ENCODE measurements at places on chromosomes 5 and 9.

GRCh38 chr5:147578228-147579024 is 68.6 kb upstream of the DPYSL3 start:
- DNase-seq, result peak; percentile 2

GRCh38 chr5:174825587-174825986 is 101.2 kb downstream of the MSX2 start:
- no peak for DNase-seq

- no peak for DNase-seq
Observed at GRCh38 chr5:160183075-160183474, 46.2 kb upstream of the FABP6 start.

DNA sequence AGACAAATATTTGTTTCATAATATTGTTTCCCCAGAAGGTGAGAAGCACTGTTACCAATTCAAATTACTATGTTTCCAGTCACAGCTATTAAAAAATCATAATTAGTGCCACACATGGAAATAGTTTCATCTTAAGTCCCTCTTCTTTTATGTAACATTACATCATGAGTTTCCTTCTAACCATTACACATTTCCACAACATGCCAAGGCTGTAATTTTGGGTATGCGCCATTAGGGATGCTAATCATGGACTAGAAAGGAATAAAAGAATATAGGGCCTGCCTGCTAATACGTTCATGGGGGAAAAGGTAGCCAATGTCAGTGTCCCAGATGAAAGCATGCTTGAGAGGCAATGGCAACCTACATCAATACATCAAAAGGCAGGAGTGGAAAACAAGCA is 142.5 kb upstream of the LPAR1 start:
- DNase-seq, result no peak

- no peak for DNase-seq
Observed at GRCh38 chr5:139745800-139746690, 49.6 kb upstream of the PSD2 start.

- DNase-seq, result no peak
Observed at GRCh38 chr5:143004361-143005145, 234.4 kb downstream of the ARHGAP26 start.

DNA sequence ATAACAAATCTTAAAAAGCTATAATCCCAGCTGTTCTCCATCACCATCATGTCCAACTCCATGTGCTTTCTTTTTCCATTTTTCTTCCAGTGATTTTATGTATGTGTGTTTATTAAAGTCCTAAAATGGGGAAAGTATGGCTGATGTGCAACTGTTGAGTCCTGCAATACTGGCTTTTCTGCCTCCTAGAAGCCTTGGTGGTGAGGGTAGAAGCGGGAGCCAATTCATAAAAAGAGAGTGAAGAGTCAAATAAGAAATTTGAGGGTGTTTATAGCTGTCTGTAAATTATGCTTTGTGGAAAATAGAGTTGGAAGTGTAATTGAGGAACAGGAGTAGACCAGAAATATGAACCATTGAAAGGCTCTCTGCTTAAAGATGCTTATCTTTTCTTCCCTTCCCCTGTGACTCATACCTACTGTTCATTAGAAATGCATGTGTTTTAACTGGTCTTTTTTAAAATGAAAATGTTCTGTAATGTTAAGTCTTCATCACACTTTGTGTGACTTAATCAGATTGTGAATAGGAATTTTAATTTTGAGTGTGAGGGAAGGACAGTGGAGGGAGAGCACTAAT is 80.1 kb downstream of the ZCCHC7 start:
- no peak for DNase-seq

- DNase-seq, result no peak
Observed at GRCh38 chr9:107387409-107387808, 102.2 kb downstream of the KLF4 start.

DNA sequence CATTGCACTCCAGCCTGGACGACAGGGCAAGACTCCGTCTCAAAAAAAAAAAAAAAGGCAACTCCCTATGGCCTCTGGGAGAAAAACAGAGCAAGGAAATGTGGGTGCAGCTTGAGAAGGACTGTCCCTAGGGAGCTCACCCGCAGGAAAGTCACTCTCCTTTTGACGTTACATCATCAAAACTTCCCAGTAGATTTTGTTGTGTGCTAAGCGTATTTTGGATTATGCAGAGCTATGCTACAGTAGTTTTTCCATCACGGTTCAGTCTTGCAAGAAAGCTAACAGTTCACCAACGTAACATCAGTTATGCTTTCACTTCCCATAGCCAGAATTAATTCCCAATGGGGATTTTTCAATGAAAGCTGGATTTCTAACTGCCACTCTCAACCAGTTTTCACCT is 138.8 kb downstream of the HSD17B3 start:
- no peak for DNase-seq

DNA sequence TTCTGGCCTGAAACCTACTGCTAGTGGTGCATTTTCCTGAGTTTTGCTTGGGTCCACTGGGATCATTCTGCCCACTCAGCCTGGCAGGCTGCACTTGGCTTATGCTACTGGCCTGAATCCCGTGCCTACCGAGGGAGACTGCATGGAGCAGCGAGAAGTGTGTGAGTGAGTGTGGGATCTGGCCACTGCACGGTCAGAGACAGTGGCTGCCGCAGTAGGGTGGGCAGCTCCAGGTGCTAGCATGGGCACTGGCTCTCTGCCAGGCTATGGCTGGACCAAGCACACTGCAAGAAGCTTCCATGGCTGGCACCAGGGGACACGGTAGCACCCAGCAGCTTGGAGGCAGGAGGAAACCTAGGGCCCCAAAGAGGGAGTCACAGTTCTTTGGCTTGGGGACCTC is 1058.7 kb upstream of the ACO1 start:
- no peak for DNase-seq

Measured in HL-60 (cell line).